D341Med (cell line): ENCODE measurements at places on chromosomes 12 and 14.

DNA sequence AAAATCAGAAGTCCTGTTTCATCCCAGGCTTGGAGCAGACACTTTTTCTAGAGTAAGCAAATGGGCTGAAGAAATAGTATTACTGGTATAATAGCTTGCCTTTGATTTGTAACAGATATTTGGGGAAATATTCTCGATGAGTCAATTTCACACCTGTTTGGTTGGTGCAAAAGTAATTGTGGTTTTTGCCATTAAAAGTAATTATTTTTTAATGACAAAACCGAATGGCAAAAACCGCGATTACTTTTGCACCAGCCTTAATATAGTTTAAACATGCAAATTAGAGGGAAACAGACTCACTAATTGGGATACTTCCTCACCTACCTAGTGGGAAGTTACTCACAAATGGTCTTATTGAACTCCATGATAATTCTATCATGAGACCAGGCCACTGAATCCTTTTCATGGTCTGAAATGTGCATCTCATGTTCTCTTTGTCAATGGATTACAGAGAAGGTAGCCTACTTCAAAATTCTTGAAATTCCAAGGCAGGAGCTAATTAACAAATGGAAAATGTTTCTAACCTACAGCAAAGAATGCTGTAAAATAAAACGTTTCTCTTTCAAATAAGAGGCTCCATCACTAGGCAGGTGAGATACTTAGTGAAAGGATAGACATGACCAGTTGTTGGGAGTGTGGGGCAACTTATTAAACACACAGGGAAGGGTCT, 391.3 kb downstream of the EMP1 start:
- no peak for DNase-seq

DNA sequence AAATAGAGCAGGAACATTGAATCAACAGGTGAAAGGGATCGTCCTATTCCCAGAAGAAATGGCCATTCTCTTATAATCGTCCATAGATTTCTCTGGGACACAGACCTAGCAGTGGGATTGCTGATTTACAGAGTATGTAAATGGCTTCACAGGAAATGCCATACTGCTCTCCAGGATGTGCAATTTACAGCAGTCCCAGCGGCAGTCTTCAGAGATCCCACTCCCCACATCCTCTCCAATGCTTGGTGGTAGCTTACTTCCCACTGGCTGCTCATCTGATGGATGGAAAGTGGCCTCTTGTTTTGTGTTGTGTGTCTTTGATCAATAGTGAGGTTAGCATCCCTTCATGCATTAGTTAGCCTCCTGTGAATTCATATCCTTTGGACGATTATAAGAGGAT, 58.1 kb upstream of the PRMT8 start:
- no peak for DNase-seq

DNA sequence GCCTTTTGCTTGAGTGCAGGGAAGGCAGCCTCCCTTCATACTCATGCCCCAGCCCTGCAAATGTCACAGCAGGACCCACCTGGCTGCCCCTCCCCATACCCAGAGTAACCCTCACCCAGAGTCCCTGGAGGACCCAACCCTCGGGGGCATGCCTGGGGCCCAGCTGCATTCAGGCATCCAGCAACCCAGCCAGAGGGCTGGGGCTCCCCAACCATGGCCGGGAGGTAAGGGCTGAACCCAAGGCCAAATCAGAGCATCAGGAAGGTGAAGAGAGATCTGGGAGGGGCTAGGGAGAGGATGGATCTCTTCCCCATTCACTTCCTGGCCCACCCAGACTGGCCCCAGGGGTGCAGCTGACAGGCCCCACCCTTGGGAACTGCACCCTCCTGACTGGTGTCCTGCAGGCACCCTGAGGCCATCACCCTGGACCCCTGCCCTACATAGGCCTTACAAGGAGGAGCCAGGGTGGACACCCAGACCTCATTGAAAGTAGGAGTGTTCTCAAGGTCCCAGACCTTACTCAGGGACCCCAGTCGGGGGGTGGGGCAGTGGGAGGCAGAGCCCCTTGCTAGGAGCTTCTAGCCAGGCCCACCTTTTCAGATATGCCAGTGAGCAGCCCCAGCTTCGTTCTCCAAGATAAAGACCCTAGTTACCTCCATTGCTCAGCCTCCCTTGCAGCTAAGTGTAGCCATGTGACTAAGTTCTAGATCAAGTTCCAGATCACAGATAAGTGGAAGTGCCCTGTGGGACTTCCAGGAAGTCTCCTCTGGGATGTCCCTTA, 849 bp upstream of the PLD4 start:
- no peak for DNase-seq

GRCh38 chr14:94571395-94571794, 9.8 kb upstream of the SERPINA5 start:
- DNase-seq = no peak

DNA sequence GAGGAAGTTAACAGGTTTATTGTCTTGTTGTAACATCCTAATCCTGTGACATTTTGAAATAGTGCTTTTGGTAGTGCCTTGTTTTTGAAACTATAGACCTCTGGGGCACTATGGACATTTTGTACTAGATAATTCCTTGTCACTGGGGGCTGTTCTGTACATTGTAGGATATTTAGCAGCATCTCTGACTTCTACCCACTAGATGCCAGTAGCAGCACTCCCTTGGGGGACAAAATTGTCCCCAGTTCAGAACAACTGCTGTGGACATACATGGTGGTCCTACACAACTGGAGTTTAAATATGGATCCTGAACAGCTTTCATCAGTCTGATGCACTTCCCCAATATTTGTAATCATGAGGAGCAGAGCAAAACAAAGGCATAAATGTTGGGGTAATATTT, 264.7 kb downstream of the RAD51B start:
- no peak for DNase-seq

GRCh38 chr14:75559451-75560222, 18.8 kb upstream of the FLVCR2 start:
- no peak for DNase-seq

GRCh38 chr12:111443586-111443985, 37.9 kb downstream of the SH2B3 start:
- DNase-seq = no peak

DNA sequence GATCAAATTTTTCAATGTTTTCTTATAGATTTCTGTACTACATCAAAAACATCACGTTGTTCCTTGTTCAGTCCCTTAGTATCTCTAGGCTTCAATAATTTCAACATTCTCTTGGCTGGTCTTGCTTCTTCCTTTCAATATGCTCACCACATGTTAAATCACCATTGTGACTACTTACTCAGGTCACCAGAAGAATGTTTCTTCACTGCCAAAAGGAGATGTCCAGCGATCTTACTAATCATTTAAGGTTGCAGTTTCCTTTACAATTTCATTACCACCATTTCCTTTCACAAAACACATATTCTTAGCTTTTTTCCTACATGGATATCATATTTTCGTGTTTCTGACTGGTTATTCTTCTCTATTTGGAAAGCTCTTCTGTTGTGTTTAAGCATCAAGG, 363.8 kb downstream of the NAV3 start:
- no peak for DNase-seq

- no peak for DNase-seq
Measured at GRCh38 chr14:76257111-76257803, 105.5 kb downstream of the GPATCH2L start.

DNA sequence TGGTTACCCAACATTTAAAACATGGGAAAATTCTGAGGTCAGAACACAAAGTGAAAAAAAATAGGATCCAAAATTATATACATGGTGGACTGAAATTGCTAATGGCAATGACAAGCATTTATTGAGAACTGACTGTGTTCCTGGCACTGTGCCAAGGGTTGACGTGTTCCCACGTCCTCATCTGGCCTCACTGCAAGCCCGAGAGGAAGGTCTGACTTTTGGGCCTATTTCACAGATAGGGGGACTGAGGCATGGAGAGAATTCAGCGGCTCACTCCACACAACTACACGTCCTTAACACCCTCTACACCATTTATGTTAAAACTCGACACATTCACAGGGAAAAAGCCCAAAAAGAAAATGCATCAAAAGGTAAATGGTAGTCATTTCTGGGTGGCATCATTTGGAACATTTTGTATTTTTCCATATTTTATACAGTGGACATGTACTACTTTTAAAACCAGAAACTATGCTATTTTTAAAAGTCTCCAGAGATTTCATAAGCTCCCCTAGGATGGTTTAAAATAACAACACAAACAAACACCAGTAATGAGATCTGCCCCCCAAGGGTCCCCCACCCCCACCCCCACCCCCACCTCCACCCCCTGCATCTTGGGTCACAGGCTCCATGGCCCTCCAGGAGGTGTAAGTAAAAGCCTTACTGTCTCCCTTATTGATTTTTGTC, 27.7 kb downstream of the CLMN start:
- no peak for DNase-seq
